Bladder microvascular endothelial cell (primary cell): ENCODE measurements at places on chromosomes 12 and 14. TPM values are rescaled to one million over a fixed set of nuclear protein-coding genes. Genes with fewer than 3 reads are reported as not detected.

The CLEC4C gene
- not detected in 2 replicates for total RNA-seq

The PARPBP gene
- 11.5 and 12.0 TPM in 2 replicates for total RNA-seq

The LHX5 gene
- not detected in 2 replicates for total RNA-seq

The NANOG gene
- total RNA-seq, result not detected in 2 replicates

The RPGRIP1 gene
- total RNA-seq, result under 0.01 and 0.19 TPM in 2 replicates

The TAS2R20 gene
- total RNA-seq, result 1.6 and 8.5 TPM in 2 replicates

The FAM161B gene
- 1.8 and 3.3 TPM in 2 replicates for total RNA-seq
